ENCODE measurements at places on chromosomes 12 and 14. TPM values are rescaled to one million over a fixed set of nuclear protein-coding genes. Genes with fewer than 3 reads are reported as not detected.
A peak's percentile ranks its signal among the peaks of the same experiment; 100 is the strongest.

- H3K27ac ChIP-seq = peak overlapping the region; percentile 91
- no peak overlapping the region for H3K4me3 ChIP-seq
- H3K27me3 ChIP-seq = no peaks in the 10 kb centered on the region
- peak; percentile 55 for DNase-seq
- peaks cover 41% of the 10 kb centered on the region for H3K4me1 ChIP-seq
- no peaks in the 10 kb centered on the region for H3K36me3 ChIP-seq
These were observed 183.4 kb upstream of the GZMB start for GRCh38 chr14:24817212-24818057.

- no peaks in the 10 kb centered on the region for H3K27me3 ChIP-seq
- H3K36me3 ChIP-seq = no peaks in the 10 kb centered on the region
- no peaks in the 10 kb centered on the region for H3K4me1 ChIP-seq
- no peak overlapping the region for H3K4me3 ChIP-seq
- no peak for DNase-seq
These were observed 11.3 kb downstream of the GCN1 start for GRCh38 chr12:120183211-120183631.

- peaks cover 12% of the 10 kb centered on the region for H3K4me1 ChIP-seq
- H3K4me3 ChIP-seq = no peak overlapping the region
- H3K27me3 ChIP-seq = peaks cover 2% of the 10 kb centered on the region
These were observed 4.3 kb downstream of the NFE2 start for GRCh38 chr12:54296393-54297099.

GRCh38 chr12:38969706-38970105, 64.3 kb upstream of the CPNE8 start:
- H3K27ac ChIP-seq = no peak overlapping the region
- no peaks in the 10 kb centered on the region for H3K27me3 ChIP-seq
- H3K4me1 ChIP-seq = no peaks in the 10 kb centered on the region
- H3K36me3 ChIP-seq = no peaks in the 10 kb centered on the region
- H3K4me3 ChIP-seq = no peak overlapping the region
- DNase-seq = no peak

- no peak for DNase-seq
- H3K27me3 ChIP-seq = no peaks in the 10 kb centered on the region
- H3K27ac ChIP-seq = no peak overlapping the region
- H3K36me3 ChIP-seq = no peaks in the 10 kb centered on the region
These were observed 88.5 kb upstream of the FZD10 start for GRCh38 chr12:130073721-130074120.

DNA sequence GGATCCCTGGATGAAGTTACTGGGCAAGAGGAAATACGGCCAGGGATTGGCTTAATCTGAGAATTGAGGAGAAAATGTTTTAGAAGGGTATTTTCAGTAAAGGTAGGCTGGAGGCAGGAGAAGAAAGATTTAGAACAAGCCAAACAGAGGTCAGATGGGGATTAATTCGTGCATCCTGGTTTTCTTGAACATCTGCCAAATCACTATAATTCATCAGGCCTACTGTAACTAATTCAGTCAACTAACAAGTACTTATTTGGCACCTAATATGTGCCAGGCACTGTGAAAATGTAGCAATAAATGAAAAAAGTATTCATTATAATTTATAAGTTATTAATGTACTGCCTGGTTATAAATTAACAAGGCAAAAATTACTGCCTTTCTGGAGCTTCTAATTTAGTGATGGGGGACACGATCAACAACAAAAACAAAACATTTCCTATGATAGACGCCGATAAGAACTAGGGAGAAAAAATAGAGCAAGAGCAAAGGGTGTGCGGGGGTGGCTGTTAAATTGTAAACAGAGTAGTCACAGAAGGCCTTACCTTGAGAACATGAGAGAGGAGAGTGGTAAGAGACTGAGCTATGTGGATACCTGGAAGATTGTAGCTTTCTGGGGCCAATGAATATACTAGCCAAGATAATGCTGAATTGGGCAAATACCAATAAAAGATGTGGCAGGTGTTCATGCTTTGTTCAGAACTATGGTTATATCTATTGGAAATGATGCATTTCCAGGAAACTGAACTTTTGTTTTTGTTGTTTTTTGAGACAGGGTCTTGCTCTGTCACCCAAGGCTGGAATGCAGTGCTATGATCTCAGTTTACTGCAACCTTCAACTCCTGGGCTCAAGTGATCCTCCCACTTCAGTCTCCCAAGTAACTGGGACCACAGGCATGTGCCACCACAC, 34.0 kb downstream of the DUSP16 start:
- no peak for DNase-seq
- H3K4me1 ChIP-seq = peaks cover 41% of the 10 kb centered on the region
- H3K27me3 ChIP-seq = no peaks in the 10 kb centered on the region

DNA sequence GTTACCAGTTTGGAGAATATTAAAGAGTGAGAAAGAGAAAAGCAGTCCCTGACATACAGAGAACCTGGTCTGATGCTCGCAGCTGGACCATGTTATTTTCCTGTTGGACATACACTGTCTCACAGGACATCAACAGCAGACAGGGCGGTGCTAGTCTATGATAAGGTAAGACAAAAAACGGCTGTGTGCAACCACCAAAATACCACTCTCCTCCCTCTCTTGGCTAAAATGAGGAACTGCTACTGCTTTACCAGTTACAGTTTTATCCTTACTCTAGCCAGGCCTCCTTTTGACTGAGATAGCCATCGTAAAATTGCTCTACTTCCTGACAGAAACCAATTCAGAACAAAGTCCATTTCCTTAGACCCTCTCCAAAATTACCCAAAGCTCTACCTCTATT, 47.0 kb upstream of the ERGIC2 start:
- DNase-seq = peak; percentile 10
- no peaks in the 10 kb centered on the region for H3K4me1 ChIP-seq
- no peak overlapping the region for H3K4me3 ChIP-seq
- no peaks in the 10 kb centered on the region for H3K27me3 ChIP-seq
- H3K27ac ChIP-seq = no peak overlapping the region
- H3K36me3 ChIP-seq = no peaks in the 10 kb centered on the region

- H3K4me1 ChIP-seq = no peaks in the 10 kb centered on the region
- no peak overlapping the region for H3K4me3 ChIP-seq
- peak overlapping the region; percentile 36 for H3K27ac ChIP-seq
- DNase-seq = no peak
- no peaks in the 10 kb centered on the region for H3K27me3 ChIP-seq
- no peaks in the 10 kb centered on the region for H3K36me3 ChIP-seq
These were observed 98.0 kb downstream of the SAMD4A start for GRCh38 chr14:54664961-54665360.

DNA sequence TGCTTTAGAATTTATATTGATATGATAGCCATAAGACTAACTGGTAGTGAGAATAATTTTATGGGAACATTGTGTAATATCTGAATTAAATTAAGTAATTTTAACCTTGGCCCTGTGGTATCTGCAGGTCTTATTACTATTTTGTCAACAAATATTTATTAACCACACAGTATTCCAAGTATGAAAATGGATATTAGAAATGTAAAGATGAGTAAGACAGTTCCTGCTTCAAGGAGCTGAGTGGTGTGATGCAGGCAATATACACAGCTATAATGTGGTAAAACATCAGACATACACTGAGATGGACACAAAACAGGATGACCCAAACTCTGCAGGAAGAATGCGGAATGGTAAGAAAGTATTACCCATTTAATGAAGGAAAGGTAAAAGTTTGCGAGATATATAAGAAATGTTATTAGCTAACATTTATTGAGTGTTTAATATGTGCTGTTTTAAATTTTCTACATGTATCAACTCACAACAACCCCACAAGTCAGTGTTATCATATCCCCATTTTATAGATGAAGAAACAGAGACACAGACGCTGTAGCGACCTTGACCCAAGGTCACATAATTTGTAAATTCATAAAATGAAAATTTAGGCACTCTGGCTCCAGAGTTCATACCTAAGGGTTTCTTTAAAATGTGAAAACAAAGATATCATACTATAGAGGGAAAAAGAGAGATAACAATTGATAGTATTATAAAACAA, 12.7 kb downstream of the ABCD2 start:
- no peaks in the 10 kb centered on the region for H3K4me1 ChIP-seq
- H3K4me3 ChIP-seq = no peak overlapping the region
- H3K27ac ChIP-seq = no peak overlapping the region
- no peaks in the 10 kb centered on the region for H3K27me3 ChIP-seq
- H3K36me3 ChIP-seq = no peaks in the 10 kb centered on the region

GRCh38 chr12:116276652-116277466, 634 bp downstream of the MED13L start:
- H3K4me1 ChIP-seq = peaks cover 14% of the 10 kb centered on the region
- peak overlapping the region; percentile 93 for H3K4me3 ChIP-seq
- H3K27ac ChIP-seq = peak overlapping the region; percentile 95
- DNase-seq = peak; percentile 89

DNA sequence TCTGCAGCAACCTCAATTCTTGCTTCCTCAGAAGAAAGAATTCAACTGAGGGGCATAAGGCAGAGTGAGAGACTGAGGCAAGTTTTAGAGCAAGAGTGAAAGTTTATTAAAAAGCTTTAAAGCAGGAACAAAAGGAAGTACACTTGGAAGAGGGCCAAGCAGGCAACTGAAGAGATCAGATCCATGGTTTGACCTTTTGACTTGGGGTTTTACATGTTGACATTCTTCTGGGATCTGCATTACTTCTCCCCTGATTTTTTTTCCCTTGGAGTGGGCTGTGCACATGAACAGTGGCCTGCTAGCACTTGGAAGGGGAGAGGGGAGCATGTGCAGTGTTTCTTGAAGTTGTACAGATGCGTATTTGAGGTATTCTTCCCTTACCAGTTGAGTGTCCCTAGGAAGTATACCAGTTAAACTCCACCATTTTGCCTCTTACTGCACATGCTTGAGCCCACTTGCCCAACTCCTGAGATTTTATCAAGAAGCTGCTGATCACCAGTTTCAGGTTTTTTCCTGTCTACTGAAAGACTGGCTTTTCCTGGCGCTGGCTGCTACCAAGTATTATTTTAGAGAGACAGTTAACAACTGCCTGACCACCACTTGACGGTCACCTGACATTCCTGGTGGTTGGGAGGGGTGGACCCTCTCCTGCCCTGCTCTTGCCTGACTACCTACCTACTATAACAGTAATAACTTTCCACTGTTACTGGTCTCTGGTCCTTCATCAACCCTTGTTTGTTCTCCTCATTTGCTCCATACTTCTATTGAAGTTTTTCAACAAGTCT, 26.0 kb upstream of the TMTC2 start:
- H3K27me3 ChIP-seq = no peaks in the 10 kb centered on the region
- H3K4me1 ChIP-seq = no peaks in the 10 kb centered on the region
- no peak overlapping the region for H3K4me3 ChIP-seq
- DNase-seq = no peak

GRCh38 chr12:47382305-47382704, 302.5 kb upstream of the AMIGO2 start:
- H3K4me3 ChIP-seq = no peak overlapping the region
- DNase-seq = no peak
- H3K4me1 ChIP-seq = peaks cover 3% of the 10 kb centered on the region

DNA sequence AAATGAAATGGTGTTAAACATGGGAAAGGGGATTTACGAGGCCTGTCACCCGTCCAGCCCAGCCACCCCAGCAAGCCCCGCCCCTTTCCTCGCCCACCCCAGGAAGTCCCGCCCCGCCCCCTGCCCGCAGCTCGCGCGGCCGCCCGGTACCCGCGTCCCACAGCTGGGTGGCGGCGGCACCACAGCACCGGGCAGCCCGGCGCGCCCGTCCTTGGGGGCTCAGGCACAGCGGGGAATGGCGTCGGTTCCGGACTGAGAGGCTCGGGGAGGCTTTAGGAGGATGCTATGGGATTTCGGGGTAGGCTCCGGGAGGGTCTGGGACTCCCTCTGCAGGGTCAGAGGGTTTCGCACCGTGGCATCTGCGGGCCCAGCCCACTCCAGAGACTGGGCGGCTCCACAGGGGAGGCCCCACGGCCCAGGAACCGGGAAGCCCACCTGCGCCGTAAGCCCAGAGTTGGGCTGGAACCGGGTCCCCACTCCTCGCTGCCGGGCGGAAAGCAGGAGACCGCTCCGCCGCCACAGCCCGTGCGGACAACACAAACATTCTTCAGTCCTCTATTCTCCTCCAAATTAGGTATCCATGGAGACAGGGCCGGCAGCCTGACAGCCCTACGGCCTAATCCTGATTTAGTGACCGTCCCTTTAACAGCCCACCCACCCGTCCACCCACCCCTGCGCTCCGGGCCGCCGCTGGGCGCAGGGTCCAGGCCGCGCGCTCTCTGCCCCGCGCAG, 1.4 kb downstream of the FIGNL2 start:
- DNase-seq = peak; percentile 84
- no peaks in the 10 kb centered on the region for H3K36me3 ChIP-seq
- peak overlapping the region; percentile 67 for H3K4me3 ChIP-seq
- peaks cover 18% of the 10 kb centered on the region for H3K4me1 ChIP-seq

DNA sequence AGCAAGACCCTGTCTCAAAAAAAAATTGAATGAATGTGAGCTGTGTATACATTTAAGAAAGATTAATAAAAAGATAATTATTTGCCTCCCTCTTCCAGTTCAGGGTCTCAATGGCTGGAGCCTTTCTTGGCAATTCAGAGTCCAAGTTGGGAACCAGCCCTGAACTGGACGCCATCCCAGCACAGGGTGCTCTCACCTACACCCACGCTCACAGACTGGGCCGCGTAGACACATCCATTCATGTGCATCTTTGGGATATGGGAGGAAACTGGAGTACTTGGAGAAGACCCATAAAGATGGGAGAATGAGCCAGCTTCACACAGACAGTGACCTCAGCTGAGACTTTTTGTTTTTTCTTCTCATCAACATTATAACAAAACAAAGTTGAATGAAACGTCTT, 6.5 kb downstream of the MAPK1IP1L start:
- H3K4me3 ChIP-seq = no peak overlapping the region
- no peak overlapping the region for H3K27ac ChIP-seq
- H3K4me1 ChIP-seq = peaks cover 8% of the 10 kb centered on the region
- no peaks in the 10 kb centered on the region for H3K36me3 ChIP-seq
- no peak for DNase-seq
- no peaks in the 10 kb centered on the region for H3K27me3 ChIP-seq

DNA sequence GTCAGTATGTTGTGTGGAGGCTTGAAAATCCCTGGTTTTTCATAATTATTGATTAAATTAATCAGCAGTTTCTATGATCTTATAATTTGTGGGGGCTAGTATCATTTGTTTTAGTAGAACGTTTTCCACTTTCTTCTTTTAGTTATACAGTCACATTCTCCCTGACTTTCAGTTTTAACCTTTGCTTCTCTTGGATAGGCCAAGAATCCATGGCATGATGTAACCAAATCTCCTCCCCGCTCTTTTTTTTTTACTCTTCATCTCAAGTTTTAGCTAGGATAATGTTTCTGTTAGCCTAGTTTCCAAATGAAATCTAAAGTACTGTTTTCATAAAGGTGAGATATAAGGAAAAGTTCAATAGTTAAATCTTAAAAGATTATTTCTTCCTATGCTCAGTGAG, 106.5 kb downstream of the TMEM117 start:
- H3K4me1 ChIP-seq = no peaks in the 10 kb centered on the region
- no peak overlapping the region for H3K4me3 ChIP-seq
- no peaks in the 10 kb centered on the region for H3K36me3 ChIP-seq
- DNase-seq = no peak

GRCh38 chr14:104403421-104404220, 175.9 kb upstream of the C14orf180 start:
- H3K4me1 ChIP-seq = no peaks in the 10 kb centered on the region
- no peak overlapping the region for H3K27ac ChIP-seq
- H3K36me3 ChIP-seq = no peaks in the 10 kb centered on the region
- no peak for DNase-seq

- H3K27ac ChIP-seq = no peak overlapping the region
- DNase-seq = no peak
- H3K4me3 ChIP-seq = no peak overlapping the region
- no peaks in the 10 kb centered on the region for H3K4me1 ChIP-seq
- H3K27me3 ChIP-seq = no peaks in the 10 kb centered on the region
These were observed 419.4 kb downstream of the SNAPC1 start for GRCh38 chr14:62181591-62181990.

The PIP4K2C gene
- 30.0 TPM for total RNA-seq

The TESPA1 gene
- not detected for total RNA-seq

The PLEKHG7 gene
- 0.16 TPM for total RNA-seq

The CACNA2D4 gene
- total RNA-seq = 4.7 TPM

The PLEKHH1 gene
- 17.1 TPM for total RNA-seq

The TCL1B gene
- 0.50 TPM for total RNA-seq

The SIX6 gene
- total RNA-seq = not detected

Measured in hepatocyte (in vitro differentiated cells).